ENCODE measurements at places on chromosomes 1 and 21.

DNA sequence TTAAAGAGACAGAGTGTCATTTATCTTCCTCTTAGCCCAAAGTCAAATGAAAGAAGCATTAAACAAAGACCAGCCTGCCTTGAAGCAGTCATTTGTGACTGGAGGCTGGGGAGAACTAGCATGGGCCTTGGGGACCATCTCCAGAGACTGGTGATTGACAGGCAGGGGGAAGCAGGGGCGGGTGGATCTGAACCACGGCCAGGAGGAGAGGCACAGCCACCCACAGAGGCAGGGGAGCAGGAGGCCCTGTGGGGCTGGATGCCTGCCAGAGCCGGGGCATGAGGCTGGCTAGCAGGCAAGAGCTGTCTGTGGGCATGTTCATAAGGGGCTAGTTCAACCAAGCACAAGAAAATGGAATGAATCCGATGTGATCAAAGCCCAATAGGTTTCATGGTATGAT, 73.9 kb downstream of the PLXNA2 start:
- DNase-seq = no peak

- DNase-seq = no peak
Observed at GRCh38 chr21:45972353-45972715, 9.2 kb upstream of the COL6A1 start.

GRCh38 chr1:153919876-153920852, 2.6 kb downstream of the GATAD2B start:
- no peak for DNase-seq

GRCh38 chr1:116667078-116667574, 407 bp downstream of the IGSF3 start:
- no peak for DNase-seq

DNA sequence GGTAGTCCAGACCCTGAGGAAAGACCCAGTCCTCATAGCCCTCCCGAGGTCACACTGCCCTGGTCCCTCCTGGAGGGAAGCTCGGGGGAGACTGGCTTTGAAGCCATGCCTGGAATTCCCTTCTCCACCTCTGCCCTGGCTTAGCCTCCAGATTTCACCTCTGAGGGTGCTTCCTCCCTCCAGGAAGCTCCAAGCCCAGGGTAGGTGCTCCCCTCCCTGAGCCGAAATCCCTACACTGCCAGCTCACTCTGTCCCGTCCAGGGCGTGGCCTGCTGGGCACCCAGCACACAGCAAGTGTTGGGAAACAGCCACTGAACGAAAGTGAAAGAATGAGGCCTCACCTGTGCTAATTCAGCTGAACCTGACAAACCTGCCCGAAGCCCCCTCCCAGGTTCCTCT, 6.0 kb upstream of the TNFRSF25 start:
- no peak for DNase-seq

DNA sequence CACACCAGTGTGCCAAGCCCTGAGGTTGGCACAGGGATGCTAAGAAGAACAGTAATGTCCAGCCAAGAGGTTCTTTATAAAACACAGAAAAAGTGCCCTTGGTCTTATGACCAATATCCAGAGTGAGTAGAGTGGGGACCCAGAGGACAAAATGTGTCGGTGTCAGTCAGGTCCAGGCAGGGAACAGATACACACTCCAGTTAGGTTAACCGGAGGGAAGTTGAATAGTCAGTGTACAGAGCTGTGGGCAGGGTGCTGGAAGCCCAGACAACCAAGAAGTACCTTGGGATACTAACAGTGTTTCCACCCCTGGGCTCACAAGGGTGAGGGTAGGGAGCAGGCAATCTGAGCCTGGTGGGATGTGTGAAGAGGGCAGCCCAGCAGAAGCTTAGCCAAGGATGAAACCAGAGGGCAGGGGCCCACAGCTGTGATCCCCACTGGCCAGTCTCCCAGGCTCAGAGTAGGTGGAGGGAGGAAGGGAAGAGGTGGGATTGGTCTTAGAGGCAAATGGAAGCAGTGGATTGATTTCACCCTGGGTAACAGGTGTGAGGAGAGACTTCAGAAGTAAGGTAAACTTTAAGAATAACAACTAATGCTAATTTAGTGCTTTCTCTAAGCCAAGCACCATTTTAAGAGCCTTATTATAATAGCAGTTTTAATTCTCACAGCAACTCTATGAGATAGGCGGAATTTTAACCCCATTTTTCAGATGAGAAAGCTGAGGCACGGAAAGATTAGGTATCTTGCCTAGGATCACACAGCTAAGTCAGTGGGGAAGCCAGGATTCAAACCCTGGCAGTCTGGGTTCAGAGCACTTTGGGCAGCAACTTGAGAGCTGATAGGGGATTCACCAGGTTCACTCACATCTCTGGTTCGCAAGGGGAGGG, 143.4 kb upstream of the HOOK1 start:
- DNase-seq = no peak

GRCh38 chr1:94963864-94964263, 37.0 kb upstream of the CNN3 start:
- DNase-seq = no peak

DNA sequence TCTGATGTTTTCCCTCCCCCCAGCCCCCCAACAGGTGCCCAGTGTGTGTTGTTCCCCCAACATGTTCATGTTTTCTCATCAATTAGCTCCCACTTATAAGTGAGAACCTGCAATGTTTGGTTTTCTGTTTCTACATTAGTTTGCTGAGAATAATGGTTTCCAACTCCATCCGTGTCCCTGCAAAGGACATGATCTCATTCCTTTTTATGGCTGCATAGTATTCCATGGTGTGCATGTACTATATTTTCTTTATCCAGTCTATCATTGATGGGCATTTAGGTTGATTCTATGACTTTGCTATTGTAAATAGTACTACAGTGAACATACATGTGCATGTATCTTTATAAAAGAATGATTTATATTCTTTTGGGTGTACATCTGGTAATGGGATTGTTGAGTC, 24.6 kb downstream of the ZNF678 start:
- DNase-seq = no peak

GRCh38 chr1:57678138-57678537, 254.3 kb upstream of the DAB1 start:
- no peak for DNase-seq

- DNase-seq = no peak
Observed at GRCh38 chr1:208366559-208366958, 122.4 kb upstream of the PLXNA2 start.

DNA sequence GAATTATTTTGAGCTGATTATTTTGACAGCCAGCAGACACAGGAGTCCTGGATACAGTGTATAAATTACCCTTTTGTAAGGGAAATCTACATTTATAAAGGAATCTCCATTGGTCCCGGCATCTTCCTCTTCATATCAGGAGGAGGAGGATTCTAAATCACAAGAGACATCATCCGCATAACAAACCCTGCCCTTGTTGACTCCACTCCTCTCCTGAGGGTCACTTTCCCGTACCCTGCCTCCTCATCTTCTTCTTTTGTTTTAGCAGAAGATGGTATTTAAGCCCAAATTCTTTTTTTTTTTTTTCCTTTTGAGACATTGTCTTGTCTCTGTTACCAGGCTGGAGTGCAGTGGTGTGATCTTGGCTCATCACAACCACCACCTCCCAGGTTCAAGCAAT, 14.6 kb upstream of the PKNOX1 start:
- DNase-seq = no peak

DNA sequence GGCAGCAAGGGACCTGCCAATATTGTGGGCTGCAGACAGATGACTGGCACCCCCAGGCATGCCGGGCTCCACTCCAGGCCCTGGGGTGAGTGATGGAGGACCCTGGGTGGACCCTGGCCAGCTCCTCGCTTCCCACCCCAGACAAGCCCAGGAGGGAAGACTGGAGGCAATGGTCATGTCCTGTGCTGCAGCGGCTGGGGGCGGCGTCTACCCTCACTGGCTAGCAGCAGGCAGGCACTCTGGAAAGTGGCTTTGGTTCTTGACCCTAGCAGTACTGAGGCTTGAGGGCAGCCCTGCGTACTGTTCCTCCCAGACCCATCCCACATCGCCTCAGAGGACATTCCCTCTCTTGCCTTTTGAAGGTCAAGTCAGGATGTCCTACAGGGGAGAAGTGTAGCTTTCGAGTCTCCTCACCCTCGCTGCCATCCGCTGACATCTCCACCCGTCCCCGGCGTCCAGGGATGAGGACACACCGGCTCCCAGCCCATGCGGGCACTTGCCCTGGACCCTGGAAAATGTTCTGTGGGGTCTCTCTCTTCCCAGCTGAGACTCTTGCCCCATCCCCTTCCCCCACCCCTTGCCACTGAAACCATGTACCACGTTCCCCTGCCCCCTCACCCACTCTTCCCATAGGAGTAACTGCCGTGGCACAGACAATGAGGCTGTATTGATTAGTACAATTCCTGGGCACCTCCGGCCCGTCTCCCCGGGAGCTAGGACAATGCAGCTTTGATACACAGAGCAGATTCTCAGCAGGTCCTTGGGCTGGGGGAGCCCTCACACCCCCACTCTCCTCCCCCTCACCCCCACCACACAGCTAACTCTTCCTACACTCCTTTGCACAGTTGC, 15.0 kb downstream of the SLC6A9 start:
- DNase-seq = no peak

GRCh38 chr1:24558902-24559791, 3.3 kb downstream of the NCMAP start:
- DNase-seq = no peak

GRCh38 chr21:35294231-35294898, 245.3 kb upstream of the RUNX1 start:
- DNase-seq = no peak

DNA sequence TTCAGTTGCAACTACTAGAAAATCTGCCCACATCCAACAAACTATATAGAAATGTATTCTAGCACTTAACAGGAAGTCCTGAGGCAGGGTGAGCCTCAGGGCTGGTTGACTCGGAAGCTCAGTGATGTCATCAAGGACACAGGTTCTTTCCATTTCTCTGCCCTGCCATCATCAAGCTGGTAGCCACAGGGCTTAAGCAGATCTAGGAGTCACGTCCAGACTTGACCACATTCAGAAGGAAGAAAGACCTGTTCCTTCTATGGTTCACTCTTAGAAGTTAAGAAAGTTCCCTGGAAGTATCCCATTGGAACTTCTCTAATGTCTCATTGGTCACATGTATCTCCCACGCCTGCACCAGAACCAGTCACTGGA, 438.1 kb downstream of the PRDM2 start:
- DNase-seq = no peak

DNA sequence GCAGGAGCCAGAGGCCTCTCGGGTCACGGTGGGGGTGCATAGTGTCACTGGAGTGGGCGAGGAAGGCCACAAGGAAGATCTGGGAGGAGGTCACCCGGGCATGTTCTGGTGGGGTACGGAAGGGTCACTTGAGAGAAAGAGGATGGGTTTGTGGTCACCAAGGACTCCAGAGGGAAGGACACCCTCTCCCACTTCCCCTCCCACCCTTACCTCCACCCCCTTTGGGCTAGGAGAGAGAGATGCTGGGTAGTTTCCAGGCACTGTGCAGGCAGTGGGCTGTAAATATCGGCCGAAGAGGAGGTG, 703 bp downstream of the AMIGO1 start:
- DNase-seq = no peak

- no peak for DNase-seq
Observed at GRCh38 chr1:179310721-179311120, 17.1 kb downstream of the SOAT1 start.

GRCh38 chr1:115337633-115338456, at the start of gene NGF:
TSS of gene NGF (minus strand) at chr1:115338249. CDS start at chr1:115286795, 51,454 bp downstream.
- no peak for DNase-seq

DNA sequence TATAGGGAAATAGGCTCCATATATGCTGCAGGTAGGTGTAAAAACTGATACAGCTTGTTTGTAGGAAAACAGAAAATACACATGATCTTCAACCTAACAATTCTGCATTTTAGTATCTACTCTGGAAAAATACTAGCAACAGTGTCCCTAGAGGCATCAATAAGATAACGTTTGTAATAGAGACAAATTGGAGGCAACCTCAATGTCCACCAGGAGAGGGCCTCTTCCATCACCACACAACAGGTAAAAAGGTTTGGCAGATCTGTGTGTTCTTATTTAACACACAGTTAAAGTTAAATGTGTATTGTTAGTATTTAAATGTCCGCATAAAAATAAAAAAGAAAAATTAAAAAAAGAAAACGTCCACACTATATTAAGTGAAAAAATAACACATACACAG, 5.4 kb downstream of the EIF2D start:
- DNase-seq = no peak

- no peak for DNase-seq
Observed at GRCh38 chr1:109846162-109846561, 64.5 kb upstream of the CSF1 start.

GRCh38 chr1:170145770-170146676, at the start of gene NTMT2:
TSS of gene NTMT2 (plus strand) at chr1:170145959. CDS start at chr1:170146108, 149 bp downstream.
- no peak for DNase-seq

GRCh38 chr1:3626025-3626424, 1.2 kb downstream of the TPRG1L start:
- no peak for DNase-seq

DNA sequence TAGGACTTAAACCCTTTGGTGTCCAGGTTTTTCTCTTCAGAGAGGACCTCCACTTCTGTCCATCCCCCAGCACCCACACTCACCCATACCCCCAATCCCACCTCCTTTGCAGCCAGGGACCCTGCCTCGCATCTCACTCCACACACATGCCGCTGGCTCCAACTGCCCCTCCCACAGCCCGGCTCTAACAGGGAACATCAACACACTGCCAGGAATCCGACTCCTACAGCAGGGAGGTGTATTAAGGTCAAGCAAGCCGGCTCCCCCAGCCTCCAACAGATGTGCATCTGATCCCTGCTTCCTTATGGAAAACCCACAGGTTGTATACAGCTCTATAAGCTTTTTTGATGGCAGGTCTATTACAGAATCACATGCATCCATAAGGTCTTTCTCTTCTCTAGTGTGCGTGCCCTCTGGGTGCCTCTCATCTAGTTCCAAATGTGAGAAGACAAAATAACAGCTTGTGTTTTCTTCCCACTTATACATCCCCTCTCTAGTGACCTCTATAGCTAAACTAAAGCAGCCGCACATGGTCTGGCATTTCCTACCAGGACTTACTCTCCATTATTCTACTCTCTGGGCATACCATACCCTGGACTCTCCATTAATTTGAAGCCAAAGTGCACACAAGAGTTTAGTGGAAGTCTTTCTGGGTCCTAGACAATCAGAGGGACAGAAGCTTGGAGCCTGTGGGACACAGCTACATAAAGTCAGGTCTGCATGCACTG, 16.3 kb downstream of the PIK3C2B start:
- DNase-seq = no peak

DNA sequence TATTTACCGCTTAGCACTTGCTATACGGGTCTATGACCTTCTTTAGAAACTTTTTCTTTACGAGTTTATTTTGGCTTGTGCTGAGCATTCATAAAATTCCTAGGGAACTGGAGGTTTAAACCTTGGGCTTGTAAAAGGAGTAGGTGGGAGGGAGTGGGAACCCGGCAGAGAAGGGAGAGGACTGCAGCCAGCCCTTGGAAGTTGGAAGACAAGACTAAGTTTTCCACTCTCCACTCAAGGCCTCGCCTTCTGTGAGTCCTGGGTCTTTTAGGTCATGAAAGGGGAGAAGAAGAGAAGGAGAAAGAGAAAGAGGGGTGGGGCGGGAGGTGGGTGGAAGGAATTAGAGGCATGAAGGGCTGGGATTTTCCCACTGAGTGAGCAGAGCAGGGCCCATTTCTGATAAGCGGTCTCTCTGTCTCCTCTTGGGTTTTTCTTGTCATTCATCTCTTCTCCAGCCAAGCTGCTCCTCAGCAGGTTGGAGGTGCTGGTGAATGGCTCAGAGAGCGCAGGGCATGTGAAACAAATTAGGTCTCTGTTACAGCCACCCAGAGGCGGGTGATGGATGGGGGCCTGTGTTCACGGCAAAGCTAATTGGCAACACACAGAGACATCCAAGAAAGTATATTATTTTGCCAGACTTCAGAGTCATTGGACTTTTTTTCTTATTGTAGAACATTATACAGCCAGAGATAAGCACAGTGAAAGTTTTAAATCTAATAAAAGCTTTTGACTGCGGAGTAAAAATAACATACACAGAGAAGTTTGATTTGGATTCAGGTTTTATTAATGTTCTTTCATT, 247.3 kb downstream of the FOXD2 start:
- DNase-seq = no peak
